ENCODE measurements at places on chromosomes 4 and X.

GRCh38 chr4:53905941-53906377, 158.4 kb downstream of the CHIC2 start:
- DNase-seq: no peak

DNA sequence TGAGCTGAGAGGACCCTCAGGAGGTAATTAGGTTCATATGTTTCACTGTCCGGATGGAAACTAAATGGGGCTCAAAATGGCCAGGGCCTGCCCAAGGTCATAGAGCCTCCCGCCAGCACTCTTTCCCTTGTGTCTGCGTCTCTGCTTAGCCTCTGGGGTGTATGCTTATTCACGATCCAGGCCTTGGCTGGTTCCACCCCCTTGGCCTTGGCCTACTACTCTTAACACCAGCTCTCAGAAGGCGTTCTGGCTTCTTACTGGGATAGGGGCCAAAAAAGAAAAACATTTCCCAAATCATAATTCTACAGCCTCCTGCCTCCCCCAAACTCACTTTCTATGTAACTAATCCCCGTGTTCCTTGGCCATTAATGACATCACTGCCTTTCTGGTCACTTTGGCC, 68.8 kb downstream of the RTL5 start:
- DNase-seq: no peak

- no peak for DNase-seq
These were observed 5.7 kb downstream of the RTL5 start for GRCh38 chrX:72126048-72126415.

DNA sequence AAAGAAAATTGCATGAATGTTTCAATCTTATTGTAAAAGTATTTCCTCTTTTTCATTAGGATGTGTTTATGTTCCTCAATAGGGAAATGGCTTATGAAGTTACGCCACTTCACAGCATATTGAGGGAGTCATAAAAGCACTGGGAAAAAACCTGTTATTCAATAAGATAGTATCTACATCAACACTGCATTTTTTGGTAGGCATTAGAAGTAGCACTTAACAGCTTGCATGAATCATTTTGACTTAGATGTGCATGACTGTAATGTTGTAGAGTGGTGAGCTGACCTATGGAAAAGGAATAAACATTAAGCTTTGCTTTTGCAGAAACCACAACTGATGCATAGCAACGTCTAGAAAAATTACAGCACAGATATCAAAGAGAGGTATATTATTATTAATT, 111.2 kb upstream of the GRXCR1 start:
- no peak for DNase-seq

GRCh38 chrX:20547611-20548051, 280.9 kb upstream of the RPS6KA3 start:
- DNase-seq: no peak
